Vein endothelial cell (primary cell): ENCODE measurements at places on chromosomes 2 and 18. TPM values are rescaled to one million over a fixed set of nuclear protein-coding genes. Genes with fewer than 3 reads are reported as not detected.

The ESPNL gene
- under 0.01 TPM in 1 of 2 replicates, not detected in the other for total RNA-seq

The HRH4 gene
- total RNA-seq: under 0.01 and 0.10 TPM in 2 replicates

The CENPA gene
- total RNA-seq: 5.2 and 6.7 TPM in 2 replicates

The CCDC85A gene
- 6.2 and 15.1 TPM in 2 replicates for total RNA-seq

The FSIP2 gene
- 0.10 and 0.33 TPM in 2 replicates for total RNA-seq

The ACKR3 gene
- 11.8 and 16.4 TPM in 2 replicates for total RNA-seq

The VWC2L gene
- not detected in 2 replicates for total RNA-seq

The ABCG5 gene
- not detected in 2 replicates for total RNA-seq

The RASGRP3 gene
- 117 and 201 TPM in 2 replicates for total RNA-seq

The DLGAP1 gene
- total RNA-seq: 0.10 and 7.5 TPM in 2 replicates

The ZNF521 gene
- total RNA-seq: 223 and 324 TPM in 2 replicates

The TMEM200C gene
- total RNA-seq: not detected in 2 replicates

The ZAP70 gene
- not detected in 2 replicates for total RNA-seq

The ALPG gene
- total RNA-seq: not detected in 2 replicates

The CXCR1 gene
- not detected in 2 replicates for total RNA-seq

The NEDD4L gene
- total RNA-seq: 27.8 and 28.1 TPM in 2 replicates

The TUBA3E gene
- total RNA-seq: not detected in 2 replicates

The SFXN5 gene
- 20.4 and 20.6 TPM in 2 replicates for total RNA-seq

The SERPINB10 gene
- not detected in 2 replicates for total RNA-seq

The POTEJ gene
- 0.19 and 0.65 TPM in 2 replicates for total RNA-seq

The AGXT gene
- total RNA-seq: not detected in 2 replicates

The GATA6 gene
- 8.3 and 14.7 TPM in 2 replicates for total RNA-seq

The TMEM163 gene
- 0.33 and 0.67 TPM in 2 replicates for total RNA-seq

The GREB1L gene
- total RNA-seq: 6.0 and 12.4 TPM in 2 replicates

The C1GALT1C1L gene
- 0.19 and 0.33 TPM in 2 replicates for total RNA-seq

The SLC11A1 gene
- total RNA-seq: under 0.01 and 0.10 TPM in 2 replicates

The FBXO41 gene
- 0.33 and 0.96 TPM in 2 replicates for total RNA-seq

The SCYGR8 gene
- not detected in 2 replicates for total RNA-seq

The FZD7 gene
- total RNA-seq: 0.29 and 0.33 TPM in 2 replicates

The CAVIN2 gene
- total RNA-seq: 335 and 409 TPM in 2 replicates

The GALNT14 gene
- 0.57 TPM in 1 of 2 replicates, not detected in the other for total RNA-seq

The CRYGD gene
- total RNA-seq: not detected in 2 replicates

The GALNT13 gene
- total RNA-seq: 2.0 and 2.3 TPM in 2 replicates

The IL1F10 gene
- total RNA-seq: not detected in 2 replicates

The IL36RN gene
- not detected in 2 replicates for total RNA-seq

The C1QL2 gene
- not detected in 2 replicates for total RNA-seq

The CRYBA2 gene
- total RNA-seq: not detected in 2 replicates

The SH2D6 gene
- not detected in 2 replicates for total RNA-seq

The ZNF519 gene
- 3.9 and 7.5 TPM in 2 replicates for total RNA-seq

The HTR2B gene
- 1.3 and 1.6 TPM in 2 replicates for total RNA-seq

The SPEG gene
- under 0.01 and 1.4 TPM in 2 replicates for total RNA-seq

The PPP1R1C gene
- total RNA-seq: under 0.01 and 0.10 TPM in 2 replicates

The DYNAP gene
- not detected in 2 replicates for total RNA-seq
